Stimulated activated CD4-positive, alpha-beta T cell treated with anti-CD3 and anti-CD28 coated beads, Interleukin-1b, Interleukin-23, amount 100 ng/mL, for 24 hours (primary cell): ENCODE measurements at places on chromosomes 6 and 20.

- no peak for DNase-seq
Observed at GRCh38 chr6:43887906-43888683, 118.1 kb downstream of the VEGFA start.

- no peak for DNase-seq
Observed at GRCh38 chr6:105209950-105210706, 30.3 kb upstream of the POPDC3 start.

DNA sequence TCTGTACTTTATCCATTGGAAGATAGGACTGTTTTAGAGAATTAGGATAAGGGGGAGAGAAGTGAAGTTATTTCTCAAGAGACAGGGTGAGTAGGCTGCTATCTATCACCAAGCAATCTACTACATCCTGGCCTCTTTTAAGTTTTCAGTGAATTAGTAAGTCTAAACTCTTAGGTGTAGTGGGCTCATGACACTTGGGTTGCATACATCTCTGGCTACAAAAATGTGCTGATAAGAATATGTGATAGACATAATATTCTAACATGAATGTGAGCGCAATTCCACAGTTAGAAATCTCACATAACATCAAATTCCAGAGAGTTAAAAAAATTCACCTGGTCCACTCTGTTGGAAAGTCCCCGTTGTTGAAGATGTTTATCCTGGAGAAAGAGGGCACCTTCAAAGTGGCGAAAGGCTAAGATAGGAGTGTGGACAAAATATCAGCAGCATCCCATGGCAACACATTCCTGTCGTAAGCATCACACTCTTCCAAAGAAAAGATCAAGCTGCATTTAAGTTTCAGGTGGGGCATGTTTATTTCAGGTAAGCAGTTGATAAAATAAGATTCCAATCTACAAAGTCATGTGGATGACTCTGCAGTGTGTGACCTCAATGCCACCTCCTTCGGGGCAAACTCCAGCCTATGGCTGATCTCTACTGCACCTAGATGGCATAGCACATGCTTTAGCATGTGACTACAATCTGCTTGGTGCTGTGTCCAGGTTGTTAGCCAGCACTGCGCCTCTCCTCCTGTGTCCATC is 111.7 kb upstream of the NEDD9 start:
- DNase-seq, result no peak

DNA sequence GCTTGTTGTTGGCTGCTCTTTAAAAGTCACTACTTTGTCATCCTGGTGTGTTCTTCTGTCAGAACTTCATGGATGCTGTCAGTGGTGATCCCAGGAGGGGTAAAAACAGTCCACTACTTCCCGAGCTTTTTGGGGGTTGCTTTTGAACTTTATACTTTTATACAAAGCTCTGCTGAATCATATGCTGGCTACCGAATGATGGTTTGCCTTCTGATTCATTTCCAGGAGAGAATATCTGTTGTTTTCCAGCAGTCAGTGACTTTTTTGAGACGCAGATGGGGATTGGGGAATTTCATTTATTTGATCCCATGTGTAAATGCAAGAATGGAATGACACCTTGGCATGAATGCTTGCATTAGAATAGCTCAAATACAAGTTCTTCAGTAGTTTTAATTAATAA is 32.7 kb upstream of the COL10A1 start:
- DNase-seq, result no peak

DNA sequence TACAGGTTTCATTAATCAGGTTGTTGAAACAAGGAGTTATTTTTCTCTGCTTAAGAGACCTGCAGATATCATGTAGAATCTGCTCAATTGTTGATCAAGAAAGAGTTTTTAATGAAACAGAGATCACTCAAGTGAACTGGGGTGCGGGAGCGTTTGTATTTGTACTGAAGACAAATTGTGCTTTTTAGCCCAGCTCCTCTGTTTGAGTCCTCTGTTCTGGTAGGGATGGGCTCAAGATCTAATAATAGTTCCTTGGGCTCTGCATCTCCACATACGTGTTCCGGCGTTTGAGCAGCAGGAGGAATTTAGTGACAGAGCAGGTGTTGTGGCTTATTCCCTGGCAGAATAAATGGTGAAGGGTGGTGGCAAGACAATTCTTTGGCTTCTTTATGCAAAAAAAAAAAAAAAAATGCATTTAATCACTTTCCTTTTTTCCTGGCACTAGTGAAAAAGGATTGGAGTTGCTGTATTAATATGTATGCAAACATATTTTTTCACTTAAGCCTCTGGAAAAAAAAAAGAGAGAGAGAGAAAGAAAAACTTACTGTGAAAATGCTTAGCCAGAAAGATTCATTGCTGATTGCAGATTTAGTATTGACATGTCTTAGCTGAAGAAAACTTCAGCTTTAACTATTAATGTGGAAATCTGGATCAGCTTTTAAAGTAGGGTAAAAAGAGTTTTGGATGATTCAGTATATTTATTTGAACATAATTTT is 4.0 kb downstream of the CITED2 start:
- no peak for DNase-seq

- DNase-seq, result no peak
Observed at GRCh38 chr6:56193846-56194245, 53.5 kb downstream of the COL21A1 start.

GRCh38 chr6:25781134-25781533 is 26.6 kb downstream of the SLC17A4 start:
- DNase-seq, result no peak

- DNase-seq, result no peak
Observed at GRCh38 chr6:169867751-169868191, 116.3 kb downstream of the ERMARD start.

DNA sequence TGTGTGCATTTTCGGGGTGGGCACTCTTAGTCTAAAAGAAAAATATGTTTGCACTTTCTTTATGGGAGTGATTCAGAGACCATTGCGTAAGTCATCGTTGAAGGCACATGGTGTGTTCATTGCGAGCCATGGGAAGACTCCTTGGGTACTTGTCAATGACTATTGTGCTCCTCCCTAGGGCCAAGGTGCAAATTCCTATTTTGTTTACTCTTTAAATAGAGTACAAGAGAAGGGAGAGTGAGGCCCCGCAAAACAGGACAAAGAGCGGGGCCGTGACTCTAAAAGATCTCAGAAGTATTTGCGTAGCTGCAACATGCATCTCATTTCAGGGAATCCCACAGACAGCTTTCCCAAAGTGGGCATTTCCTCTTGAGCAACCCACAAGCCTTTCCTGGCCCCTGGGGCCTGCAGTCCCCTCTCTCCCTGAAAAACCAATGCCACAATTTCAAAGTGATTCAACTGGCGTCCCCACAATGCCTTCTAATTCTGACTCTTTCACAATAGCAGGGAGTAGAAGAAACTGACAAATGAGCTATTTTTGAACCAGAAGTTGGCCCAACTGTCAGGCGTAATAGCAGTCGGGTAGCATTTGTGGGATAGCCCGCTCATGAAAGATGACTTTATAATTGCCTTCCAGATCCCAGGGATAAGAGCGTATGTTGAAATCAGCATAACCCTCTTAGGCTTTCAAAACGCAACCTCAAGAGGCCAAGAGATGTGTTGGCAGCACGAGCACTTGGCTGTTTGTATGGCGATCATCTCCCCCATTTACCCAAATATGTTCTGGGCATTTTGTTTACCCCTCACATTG is 277.9 kb upstream of the BMP2 start:
- no peak for DNase-seq

DNA sequence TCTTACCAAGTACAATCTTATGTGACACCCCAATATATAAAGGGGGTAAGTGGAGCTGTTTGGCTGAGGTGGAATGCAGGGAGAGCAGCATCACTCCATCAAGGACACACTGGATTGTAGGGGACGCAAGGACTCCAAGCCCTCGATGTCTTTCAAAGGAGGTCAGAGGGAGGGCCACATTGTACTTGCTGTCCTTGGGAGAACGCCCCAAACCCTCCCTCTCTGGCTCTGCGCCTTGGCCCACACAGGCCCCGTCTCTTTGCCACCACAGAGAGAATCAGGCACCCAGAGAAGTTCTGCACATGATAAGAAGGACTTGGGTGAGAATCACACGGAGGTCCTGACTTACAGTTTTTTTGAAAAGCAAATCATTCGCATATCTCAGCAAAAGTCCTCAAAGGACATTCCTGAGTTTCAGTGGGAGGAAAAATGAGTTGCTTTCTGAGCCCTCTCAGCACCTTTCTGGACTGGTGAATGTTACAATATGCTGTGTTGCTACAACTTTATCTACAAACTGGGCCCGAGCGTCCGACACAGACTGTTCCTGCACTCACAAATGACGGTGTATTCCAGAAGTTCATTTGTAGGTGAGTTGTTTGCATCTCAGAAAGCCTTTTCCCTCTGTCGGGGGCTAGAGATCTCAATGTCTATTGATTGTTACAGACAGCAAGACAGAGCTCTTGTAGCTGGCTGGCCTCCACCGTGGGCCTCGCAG is 92.5 kb upstream of the AKAP12 start:
- DNase-seq, result no peak

DNA sequence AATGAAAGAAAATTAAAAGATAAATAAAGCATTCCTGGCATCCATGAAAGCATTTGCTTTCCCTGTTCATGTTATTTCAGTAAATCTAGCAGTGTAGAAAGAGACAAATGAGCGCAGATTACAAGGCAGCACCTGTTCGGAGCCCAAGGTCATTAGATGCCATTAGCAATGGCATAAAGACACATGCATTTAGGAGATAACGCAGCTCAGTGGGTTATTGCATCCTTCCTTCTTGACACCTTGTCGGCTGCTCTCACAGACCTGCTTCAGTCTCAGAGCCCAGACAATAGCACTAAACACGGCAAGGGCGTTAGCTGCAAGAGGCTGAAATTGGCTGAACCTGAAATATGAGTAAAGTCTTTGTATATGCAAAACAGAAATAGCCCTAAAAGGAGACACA is 140.3 kb downstream of the ATXN1 start:
- DNase-seq, result no peak

DNA sequence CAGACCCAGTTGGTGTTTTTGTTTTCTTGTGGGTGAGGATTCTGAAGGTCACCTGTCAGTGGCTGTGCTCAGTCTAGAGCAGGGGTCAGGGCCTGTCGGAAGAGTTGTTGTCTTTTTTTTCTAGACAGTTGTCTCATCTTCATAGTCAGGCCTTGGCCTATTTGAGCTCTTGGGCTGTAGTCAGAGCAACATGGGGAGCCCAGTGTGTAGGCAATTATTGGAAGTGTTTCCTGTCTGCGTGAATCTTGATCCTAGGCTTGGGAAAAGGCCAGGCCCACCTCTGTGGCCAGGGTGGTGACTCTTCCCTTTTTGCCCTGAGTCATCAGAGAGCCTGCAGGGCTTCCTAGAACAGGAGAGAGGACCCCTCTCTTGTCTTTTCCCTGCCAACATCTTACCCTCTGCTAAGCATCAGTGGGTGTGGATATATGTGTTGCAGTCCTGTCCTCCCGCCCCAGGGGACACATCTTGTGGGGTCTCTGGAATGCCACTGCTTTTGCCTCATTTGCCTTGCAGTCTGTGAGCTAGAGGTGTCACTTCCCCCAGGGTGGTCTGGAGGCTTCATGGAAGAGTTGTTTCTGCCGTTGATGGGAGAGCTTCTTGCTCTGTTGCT is 11.4 kb downstream of the TJAP1 start:
- no peak for DNase-seq

DNA sequence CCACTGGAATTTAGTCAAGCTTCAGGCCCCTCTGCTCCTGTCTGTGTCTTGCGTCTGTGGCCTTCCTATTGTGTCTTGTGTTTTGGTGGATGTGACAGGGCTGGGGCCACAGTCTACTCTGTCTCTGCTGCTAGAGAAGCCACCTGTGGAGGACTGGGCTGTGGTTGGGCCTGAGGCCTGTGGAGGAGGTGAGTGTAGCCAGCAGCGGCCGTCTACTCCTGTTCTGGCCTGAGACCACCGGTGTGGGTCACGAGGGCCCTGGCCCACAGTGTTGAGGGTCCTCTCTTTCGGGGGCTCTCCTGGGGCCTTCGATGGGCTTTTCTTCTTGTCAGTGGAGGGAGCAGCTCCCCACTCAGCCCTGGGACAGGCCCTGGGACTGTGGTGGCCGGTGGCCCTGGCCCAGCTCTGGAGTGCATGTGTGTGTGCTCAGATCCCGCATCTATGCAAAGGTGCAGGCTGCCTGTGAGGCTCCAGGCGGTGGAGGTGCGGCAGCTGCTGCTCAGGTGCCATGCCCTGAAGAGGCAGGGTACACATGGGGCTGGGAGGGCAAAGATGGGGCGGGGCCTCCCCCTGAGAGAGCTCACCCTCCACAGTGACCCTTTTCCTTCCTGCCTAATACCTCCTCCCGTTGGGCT is 20.8 kb downstream of the SDCBP2 start:
- no peak for DNase-seq

DNA sequence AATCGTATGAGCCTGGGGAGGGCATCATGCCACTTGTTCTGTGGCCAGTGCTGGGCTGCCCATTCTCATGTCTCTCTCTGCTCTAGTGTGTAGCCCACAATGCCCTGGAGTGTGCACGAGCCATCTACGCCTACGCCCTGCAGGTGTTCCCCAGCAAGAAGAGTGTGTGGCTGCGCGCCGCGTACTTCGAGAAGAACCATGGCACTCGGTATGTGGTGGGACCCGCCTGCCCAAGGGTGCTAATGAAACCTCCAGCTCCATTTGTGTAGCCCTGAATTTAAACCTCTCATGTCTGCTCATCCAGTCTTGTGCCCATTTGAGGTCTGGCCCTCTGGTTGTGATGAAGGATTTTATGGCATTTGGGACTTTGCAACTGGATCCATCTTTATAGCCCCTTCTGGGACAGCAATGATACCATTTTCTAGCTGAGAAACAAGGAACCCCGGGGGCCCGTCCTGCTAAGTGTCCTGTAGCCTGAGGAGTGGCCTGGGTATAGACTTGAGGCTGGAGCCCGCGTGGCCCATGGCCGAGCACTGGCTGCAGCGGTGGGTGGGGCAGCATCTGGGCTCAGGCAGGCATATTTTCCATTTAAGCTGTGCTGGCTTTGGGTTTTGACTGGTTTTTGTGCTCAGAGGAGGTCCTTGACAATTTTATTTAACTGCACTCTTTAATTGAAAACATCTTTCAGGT is 13.2 kb upstream of the C20orf204 start:
- DNase-seq, result no peak

- no peak for DNase-seq
Observed at GRCh38 chr6:136012198-136012887, 160.8 kb downstream of the PDE7B start.

- no peak for DNase-seq
Observed at GRCh38 chr20:49685161-49685601, 28.5 kb downstream of the B4GALT5 start.

DNA sequence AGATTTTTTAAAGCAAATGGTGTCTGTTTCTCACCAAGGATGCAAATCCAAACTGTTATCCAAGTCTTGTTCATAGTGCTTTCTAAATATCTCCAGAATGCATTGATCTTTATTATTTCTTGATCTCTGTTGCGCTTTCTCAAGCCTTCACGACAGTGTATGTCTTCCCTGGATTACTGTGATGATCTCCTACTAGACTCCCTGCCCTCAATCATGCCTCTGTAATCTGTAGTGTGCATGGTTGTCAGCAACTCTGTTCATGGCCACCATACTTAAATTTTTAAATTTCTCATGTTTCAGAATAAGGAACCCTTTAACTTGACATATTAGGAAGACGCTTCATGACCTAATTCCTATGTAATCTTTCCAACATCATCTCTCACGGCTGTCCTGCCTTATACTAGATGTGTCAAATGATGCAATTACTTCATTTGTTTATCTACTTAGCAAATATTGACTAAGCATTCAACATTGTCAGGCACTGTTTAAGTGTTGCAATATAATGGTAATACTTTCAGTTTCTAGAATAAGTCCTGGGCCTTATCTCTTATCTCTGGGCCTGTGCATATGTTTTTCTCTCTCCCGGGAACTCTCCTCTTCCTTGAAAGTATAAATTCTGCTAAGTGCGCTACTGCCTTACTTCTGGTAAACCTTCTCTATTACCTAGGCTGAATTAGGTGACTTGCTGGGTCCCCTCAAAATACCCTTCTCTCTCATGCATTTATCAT is 25.6 kb upstream of the AHI1 start:
- DNase-seq, result no peak
